ENCODE measurements at places on chromosomes 6 and 20. TPM values are rescaled to one million over a fixed set of nuclear protein-coding genes. Genes with fewer than 3 reads are reported as not detected.

ADTRP gene
- 0.58 TPM for total RNA-seq

ABHD16B gene
- total RNA-seq: not detected

CST3 gene
- total RNA-seq: 196 TPM

HSPA1A gene
- 214 TPM for total RNA-seq

METTL24 gene
- not detected for total RNA-seq
